ENCODE measurements at places on chromosomes 3 and 15.

- no peak for DNase-seq
Measured at GRCh38 chr3:102593812-102594602, 159.2 kb downstream of the ZPLD1 start.

DNA sequence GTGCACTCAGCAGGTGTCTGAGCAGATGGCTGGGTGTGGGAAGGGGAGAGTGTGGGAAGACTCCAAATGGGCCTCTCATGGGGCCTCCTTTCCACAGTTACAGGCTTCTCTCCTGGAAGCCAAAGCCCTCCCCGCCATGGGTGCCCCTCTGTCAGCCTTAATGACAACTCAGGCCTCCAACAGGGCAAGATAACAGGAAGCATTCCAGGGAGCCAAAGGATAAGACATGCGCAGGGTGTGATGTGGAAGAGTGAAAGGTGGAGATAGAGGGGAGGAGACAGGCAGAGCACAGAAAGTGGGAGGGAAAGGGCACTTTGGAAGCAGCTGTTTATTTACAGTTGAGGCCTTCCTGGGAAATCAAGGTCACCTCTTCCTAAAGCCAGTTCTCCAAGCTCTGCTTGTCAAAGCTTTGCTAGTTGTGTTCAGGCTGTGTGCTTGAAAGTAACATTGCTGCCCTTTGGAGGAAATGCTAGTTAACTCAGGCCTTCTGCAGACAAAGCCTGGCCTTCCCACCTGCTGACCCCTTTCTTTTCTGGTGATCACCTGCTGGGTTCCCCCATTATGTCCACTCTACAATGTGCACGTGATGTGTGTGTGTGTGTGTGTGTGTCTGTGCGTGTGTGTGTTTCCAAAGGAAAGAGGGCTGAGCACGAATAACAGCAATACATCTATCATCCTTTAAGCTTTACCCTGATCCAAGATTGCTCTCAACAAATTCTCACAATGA lies 35.2 kb upstream of the SMAD3 start:
- DNase-seq: no peak

DNA sequence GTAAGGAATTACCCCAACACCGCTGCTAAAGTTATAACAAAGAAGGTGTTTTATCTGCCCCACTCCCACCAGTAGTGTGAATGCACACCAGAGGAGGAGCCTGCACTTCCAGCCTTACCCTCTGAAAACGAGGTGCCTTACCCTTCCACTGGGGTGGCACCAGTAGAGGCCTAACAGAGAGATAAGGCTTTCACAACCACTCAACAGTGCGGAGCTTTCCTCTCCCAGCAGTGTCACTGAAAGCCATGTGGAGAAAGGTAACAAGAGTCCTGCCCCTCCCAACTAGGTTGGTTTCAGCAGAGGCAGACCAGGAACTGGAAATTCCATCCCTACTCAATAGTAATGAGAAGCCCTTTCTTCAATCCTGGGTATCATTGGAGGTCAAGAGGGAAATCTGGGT lies 539.2 kb downstream of the VGLL3 start:
- no peak for DNase-seq

- DNase-seq: no peak
Measured at GRCh38 chr15:99295840-99296239, 44.6 kb downstream of the LRRC28 start.

- DNase-seq: no peak
Measured at GRCh38 chr3:150602426-150603152, 532 bp upstream of the SELENOT start.

DNA sequence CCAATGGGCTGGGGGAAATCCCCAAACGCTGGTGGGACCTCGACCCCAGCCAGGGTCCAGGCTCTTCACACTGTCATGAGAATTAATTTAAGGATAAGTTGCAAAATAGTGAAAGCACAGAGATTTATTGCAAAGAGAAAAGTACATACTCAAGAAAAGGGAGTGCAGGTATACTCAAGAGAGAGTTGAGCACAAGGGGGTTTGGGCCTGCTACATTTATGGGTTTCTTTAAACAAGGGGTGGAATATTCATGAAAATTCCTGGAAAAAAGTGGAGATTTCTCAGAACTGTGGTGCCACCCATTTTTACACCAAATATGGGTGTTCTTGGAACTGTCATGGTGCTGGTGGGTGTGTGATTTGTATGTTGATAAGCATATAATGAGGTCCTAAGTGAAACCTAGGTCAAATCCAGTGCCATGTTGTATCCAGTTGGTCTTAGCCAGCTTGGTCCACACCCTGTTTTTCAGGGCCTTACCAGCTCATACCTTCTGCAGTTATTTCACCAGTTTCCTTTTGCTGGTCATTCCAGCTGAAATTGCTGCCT lies 32.6 kb upstream of the NEO1 start:
- DNase-seq: no peak

DNA sequence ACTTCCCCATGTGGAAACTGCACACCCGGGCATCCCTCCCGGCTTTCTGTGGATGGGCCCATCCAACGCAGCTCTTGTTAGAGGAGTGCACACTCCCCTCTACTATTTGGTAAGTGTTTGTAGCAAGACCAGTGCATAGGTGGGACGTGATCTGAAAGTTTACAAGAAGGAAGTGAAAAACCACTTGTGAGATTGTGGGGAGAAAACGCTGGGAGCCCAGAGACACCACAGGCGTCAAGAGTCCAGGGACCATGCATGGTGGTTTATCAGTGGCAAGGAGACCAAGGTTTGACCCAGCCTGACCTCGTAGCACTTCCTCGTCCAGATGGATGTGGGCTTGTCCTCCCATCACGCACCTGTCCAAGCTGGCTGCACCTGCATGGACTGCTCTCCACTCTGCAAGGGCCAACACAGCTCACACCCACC lies 51.6 kb downstream of the ATP10A start:
- no peak for DNase-seq

- DNase-seq: no peak
Measured at GRCh38 chr15:71570736-71571135, 239.6 kb upstream of the NR2E3 start.
